ENCODE measurements at places on chromosomes 2 and 18.

GRCh38 chr2:133736674-133737073 is 168.4 kb upstream of the NCKAP5 start:
- DNase-seq, result no peak

- no peak for DNase-seq
These were observed 287.6 kb downstream of the SOCS6 start for GRCh38 chr18:70576276-70577022.

- DNase-seq, result no peak
These were observed 27.4 kb upstream of the SAG start for GRCh38 chr2:233280114-233280693.

- DNase-seq, result no peak
These were observed 108.4 kb downstream of the PRELID3A start for GRCh38 chr18:12516049-12516630.

- no peak for DNase-seq
These were observed 322.9 kb upstream of the KCNJ3 start for GRCh38 chr2:154375579-154375931.

DNA sequence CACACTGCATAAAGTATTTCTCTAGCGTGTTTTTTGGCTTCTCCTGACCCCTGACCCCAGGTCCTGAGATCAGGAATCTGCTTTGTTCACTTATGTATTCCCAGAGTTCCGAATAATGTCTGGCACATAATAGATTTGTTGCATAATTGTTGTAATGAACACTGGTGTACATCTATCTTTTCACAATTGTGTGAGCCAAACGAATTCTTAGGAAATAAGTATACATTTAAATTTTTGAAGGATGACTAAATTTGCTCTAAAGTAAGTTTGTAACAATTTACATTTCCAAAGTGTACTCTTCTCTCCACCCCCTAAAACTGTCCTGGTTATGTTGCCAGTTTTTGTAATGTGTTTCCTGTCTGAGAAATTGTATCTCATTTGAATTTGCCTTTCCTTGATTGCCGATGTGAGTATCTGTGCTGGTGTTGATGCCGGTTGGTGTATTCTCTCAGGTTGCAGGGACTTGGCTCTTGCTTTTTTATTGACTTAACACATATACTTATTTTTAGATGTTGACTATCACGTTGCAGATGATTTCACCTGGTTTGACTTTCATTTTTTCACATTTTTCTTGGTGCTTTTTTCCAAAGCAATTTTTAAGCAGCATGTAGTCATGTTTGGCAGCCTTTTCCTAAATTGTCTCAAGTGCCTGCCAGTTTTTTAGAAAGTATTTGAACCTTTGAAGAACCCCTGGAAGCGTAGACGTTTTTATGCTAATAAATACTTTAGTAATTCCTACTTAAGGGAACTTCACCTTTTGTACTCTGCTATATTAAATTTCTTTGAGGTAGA is 16.1 kb upstream of the FARP2 start:
- no peak for DNase-seq
